NCI-H1417 treated with DMSO at 0.1 percent for 48 hours (cell line): ENCODE measurements at places on chromosomes 16 and 17.

GRCh38 chr17:74917430-74917829 is 5.6 kb downstream of the USH1G start:
- DNase-seq = no peak

DNA sequence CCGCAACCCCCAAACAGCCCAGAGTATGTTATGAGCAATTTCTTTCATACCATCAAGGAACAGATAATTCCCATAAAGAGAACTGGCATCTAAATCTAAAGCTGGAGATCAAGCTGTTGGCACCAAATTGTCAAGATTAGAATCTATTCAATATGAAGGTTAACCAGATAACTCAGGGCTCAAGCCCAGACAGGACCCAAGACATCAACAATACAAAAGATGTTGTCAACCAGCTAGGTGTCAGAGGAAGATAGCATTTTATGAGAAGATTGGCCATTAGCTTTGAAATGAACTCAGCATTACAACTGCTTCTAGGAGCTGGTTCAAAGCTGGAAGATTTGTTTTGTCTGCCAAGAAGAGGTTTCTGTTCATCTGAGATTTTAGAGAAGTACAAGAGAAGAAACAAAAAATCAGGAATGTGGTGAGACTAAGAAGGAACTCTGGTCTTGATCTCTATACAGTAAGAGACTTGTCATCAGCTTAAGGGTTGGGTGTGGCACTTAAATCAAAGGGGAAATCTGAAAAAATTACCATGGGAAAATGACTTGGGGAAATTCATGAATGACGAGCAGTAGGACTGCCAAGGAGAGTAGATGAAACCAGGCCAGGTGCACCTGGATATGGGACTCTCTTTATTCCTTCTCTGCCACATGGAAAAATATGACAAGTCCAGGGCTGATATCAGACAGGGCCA is 64.2 kb upstream of the COX10 start:
- no peak for DNase-seq

GRCh38 chr17:28748852-28749515 is 5.2 kb downstream of the TRAF4 start:
- no peak for DNase-seq

DNA sequence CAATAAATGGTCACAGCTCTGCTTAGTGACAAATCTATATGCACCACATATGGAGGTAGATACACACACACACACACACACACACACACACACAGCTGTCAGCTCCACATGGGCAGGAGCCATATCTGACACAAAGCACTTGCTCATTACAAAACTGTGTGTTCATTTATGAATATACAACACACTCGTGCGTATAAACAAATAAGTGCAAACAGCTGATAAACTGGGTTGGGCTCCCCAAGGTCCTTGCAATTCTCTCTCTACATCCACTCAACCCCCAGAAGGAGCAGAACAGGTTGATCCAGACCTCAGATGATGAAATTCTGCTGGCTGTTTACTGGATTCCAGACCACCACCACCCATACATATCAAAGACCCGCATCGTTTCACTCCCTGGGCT is 140.7 kb downstream of the XYLT1 start:
- DNase-seq = no peak

DNA sequence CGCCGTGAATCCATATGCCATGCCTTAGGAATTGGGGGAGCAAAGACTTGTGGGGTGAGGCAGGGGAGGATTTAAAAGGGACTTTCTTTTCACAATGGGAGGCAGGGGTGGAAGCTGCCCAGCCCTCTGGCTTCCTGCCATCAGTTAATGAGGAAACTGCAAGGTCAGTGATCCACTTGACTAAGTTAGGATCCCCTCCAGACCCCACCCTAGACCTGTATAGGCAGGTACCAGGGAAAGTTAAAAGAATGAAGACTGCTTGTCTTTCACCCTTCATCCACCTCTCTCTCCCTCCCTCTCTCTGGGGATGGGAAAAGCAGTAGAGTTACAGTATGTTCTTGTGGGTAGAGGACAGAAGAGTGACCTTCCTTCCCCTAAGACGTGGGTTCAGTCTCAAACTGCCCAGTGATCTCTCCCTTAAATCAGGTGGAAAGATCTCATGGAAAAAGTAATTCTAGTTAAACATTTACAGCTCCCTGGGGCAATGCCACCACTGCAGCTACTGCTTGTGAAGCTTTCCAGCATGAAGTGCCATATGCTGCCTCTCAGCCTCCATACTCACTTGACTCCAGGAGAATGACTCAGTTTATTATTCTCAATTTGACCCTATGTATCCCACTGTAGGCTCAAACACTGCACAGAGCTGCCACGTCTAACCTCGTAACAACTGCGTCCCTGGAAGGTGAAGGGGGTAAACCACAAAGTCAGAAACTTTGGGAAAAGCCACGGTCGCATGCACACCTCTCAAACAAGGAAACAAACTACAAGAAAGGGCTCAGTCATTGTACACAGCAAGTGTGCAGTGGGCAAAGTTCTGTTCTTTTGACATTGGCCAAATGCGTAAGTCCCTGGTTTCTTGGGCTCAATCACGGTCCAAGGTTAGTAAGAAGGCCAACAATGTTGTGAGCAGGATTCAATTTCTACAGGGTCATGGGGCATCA is 1.2 kb downstream of the COA3 start:
- DNase-seq = no peak

DNA sequence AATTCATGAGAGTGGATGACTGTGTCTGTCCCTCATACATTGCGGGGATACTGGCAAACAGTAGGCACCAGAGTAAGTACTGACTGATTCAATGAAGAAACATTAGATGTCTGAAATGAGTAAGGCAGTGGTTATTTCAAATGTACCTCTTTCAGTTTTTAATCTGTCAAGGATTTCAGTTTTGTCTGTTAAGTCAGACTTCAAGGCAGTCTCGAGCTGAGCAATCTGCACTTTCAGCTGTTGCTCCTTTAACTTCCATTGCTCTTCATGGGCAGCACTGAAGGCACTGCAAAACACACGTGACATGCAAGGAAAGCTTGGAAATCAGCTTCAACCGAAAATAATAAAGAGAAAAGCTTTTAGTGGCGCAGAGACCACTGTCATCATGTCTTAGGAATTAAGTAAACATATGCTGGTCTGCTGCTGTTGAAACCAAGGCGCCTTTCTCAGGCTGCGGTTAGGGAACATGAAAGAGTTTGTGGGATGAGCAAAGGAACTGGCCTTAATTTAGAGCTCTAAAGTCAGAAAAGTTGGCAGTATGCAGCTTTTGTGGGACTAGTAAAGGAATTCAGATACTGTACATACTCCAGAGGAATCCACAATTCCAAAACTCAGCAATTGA is 38.8 kb downstream of the RPGRIP1L start:
- no peak for DNase-seq

- DNase-seq = no peak
Observed at GRCh38 chr17:48711128-48711527, 11.2 kb downstream of the PRAC1 start.
